Activated T-cell treated with anti-CD3 and anti-CD28 coated beads for 1 hour (primary cell): ENCODE measurements at places on chromosomes 12 and 14.

- no peak for DNase-seq
Observed at GRCh38 chr14:36065831-36066230, 110.7 kb downstream of the PTCSC3 start.

DNA sequence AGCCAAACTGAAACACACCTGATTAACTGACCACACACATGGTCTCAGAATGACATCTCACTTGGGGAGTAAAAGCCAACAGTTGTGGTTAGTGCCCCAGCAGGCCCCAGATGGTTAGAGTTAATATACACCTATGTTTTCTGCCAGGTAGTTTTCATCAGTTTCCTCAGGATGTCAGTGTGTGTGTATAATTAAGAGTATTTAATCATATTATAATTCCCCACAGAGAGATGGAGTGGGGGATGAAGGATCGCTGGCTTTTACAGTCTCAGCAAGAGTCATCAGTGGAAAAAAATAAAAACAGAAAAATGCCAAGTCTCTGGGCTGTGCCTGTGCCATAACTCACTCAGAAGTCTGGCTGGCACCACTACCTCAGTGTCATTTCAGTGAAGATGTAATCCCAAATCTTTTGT lies 412.5 kb downstream of the ZFP36L1 start:
- DNase-seq: no peak

DNA sequence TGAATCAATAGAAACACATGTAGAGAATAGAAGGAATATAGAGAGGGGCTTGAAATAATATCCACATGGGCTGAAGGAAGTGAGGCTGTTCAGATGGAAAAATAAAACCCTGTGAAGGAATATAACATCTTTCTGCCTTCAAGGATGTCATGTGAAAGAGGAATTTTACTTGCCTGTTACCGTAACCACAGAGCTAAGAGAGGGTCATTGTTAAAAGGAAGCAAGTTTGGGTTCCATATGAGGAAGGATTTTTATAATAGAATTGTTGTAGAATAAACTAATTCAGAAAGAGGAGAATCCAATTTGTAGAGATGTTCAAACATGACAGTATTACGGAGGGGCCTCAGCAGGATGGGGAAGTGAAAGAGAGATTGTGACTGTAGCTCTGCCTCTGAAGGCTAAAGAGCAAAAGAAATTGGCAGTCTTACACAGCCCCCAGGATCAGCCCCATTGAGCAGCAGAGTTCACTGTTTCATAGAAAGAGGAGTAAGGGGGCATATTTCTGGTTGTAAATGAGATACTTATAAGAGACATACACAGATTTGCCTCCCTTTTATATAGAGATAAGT lies 41.8 kb upstream of the PTPRR start:
- no peak for DNase-seq

- no peak for DNase-seq
Observed at GRCh38 chr12:26961803-26962202, 23.5 kb downstream of the FGFR1OP2 start.

- DNase-seq: no peak
Observed at GRCh38 chr12:42104784-42105183, 39.9 kb downstream of the GXYLT1 start.

GRCh38 chr12:111424793-111425251 lies 19.1 kb downstream of the SH2B3 start:
- no peak for DNase-seq

- no peak for DNase-seq
Observed at GRCh38 chr14:23186913-23187654, 3.6 kb upstream of the SLC7A8 start.

DNA sequence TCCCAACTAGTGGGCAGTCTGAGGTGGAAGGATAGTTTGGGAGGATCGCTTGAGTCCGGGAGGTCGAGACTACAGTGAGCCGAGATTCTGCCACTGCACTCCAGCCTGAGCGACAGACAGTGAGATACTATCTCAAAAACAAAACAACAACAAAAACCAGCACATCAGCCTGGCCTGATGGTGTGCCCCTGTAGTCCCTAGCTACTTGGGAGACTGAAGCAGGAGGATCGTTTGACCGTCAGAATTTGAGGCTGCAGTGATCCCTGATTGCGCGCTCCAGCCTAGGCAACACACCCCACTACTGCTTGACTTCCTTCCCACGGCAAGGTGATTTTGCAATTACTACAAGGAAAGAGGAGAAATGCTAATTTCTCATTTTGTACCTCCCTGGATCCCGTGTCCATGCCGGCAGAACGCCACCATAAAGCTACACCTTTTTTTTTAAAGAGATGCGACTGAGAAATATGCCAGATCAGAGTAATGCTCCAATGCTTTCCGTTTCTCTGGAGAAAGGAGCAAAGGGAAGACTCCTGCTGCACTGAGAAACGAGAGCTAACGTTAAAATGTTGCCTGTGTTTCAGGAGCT lies 672 bp upstream of the SCFD1 start:
- no peak for DNase-seq

DNA sequence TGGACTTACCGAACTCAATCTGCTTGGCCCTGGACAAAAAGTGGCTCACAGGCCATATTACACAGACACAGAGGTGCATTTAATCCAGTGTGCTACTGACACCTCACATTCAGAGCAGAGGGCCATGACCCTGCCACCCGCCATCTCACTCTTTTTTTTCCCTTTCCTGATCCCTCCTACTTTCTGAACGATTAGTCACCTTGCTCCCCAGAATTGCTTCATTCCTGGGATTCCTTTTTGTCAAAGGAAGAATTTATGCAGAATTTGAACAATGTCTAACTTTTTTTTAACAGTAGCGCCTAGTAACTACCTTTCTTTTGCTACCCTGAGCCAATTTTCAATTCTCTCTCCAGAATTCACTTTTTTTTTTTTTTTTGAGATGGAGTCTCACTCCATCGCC lies 4.6 kb downstream of the PKP2 start:
- DNase-seq: no peak
